ENCODE measurements at places on chromosomes 4 and X.

DNA sequence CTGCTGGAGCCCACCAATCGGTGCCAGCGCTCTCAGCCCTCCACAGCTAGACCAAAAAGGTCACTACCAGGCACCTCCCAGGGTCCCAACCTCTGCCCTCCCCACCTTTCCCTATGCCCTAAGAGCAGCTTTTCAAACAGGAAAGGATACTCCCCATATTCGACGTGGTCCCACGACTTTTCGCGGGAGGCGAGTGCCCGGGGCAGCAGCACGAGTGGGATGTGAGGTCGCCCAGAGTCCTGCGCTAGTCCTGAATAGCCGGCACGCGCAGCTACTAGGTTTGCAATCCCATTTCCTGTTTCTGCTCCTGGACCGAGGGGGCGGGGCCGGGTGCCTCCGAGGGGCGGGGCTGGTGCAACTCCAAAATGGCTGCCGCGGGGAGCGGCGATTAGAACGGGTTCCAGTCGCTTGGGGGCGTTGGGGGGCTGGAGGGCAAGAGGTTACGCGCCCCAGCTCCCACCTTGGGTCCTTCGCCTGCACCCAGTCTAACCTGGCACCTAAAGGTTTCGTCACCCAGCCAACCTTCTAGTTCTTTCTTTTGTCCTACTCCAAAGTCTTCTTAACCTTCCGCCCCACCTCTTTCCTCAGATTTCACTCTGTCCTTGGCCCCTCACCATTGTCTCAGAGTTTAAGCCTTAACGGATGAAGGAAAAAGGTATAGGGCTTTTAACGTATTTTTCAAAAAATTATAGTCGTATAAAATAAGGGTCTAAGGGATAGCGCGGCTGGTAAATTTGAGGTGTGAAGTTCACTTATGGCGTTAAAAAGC, 85.0 kb upstream of the TENT5D start:
- DNase-seq: no peak

DNA sequence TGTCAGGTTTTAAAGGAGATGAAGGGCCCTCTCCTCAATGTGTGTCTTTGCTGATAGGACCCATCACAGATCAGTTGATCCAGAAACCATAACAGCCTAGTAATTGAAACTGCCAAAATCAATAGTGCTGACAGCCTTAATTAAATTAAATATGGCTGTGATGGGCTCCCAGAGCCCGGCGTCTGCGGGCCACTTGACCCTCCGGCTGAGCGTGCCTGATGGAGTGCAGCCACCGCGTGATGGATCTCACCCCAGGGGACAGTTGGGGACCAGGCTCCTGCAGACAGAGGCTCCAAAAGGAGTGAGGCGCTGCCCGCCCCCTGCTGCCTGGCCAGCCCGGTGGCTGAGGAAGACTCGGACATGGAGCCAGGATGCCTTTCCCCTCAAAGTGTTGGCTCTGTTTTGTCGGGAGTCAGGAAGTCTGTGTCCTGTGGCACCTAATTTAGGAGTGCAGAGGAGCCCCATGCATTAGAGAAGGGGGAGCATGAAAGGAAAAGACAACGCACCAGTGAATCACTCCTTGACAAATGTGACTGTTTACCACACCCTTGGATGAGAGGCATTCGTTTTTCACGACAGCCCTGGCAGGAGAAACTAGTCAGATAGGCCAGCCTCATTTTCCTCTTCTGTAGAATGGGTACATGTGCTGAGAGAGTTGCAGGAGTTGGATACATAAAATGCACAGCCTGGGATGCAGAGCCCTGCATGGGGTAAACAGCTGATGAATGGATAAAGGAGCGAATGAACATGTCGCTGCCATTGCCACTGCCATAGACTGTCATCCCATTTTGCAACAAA, 40.9 kb upstream of the MSX1 start:
- no peak for DNase-seq

DNA sequence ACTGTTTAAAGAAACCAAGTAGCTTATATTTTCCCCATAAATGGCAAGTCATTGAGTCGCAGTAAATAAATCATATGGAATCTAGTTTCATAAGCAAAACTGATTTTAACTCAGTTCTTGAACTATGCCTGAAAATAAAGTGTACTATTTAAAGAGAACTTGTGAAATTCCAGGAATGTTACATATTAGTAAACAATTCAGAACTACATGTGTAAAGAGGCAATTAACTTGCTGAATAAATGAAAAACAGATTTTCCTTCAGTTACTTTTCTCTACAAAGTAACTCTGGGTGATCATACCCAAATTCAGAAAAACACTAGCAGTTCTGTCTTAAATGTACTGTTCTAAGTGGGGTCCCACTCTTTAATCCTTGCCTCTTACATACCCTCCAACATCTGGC, 236.1 kb upstream of the EDNRA start:
- DNase-seq: no peak

GRCh38 chr4:26261405-26261804, 59.4 kb upstream of the RBPJ start:
- no peak for DNase-seq

GRCh38 chr4:145909281-145909715, 29.3 kb downstream of the ZNF827 start:
- DNase-seq: no peak

GRCh38 chr4:6114181-6114580, 86.2 kb downstream of the JAKMIP1 start:
- DNase-seq: no peak

DNA sequence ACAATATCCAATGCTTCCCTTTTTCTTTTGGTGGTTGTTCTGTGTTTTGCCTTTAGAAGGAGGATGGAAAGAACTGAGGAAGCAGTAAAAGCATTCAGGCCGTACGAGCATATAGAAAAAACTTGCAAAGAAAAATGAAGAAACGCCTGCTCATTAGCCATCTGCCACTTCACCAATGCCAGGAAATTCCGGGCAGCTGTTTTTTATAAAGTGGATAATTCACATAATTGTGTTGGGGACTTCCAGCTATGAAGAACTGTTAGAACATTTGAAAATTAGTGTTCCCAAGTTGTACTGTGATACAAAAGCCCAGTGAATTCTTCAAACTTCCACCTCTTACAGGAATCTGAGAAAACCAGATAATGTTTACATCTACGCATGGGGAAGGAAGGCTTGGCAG, 11.7 kb downstream of the RELL1 start:
- no peak for DNase-seq

- no peak for DNase-seq
Measured at GRCh38 chr4:174005422-174005821, 278.0 kb downstream of the FBXO8 start.

DNA sequence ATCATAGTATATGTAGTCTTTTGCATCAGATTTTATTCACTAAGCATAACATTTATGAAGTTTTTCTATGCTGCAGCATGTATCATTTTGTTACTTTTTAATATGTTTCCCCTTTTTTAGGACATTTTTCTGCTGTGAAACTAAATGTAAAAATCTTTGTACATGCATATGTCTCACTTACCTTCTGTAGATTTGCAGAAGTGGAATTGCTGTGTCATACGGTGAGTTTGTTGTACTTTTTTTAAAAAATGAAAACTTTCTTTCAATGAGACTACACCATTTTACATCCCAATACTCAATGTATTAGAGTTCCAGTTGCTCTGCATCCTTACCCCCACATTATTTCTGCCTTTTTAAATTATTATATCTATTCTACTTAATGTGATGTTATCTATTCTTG, 868.9 kb downstream of the PDHA2 start:
- no peak for DNase-seq

DNA sequence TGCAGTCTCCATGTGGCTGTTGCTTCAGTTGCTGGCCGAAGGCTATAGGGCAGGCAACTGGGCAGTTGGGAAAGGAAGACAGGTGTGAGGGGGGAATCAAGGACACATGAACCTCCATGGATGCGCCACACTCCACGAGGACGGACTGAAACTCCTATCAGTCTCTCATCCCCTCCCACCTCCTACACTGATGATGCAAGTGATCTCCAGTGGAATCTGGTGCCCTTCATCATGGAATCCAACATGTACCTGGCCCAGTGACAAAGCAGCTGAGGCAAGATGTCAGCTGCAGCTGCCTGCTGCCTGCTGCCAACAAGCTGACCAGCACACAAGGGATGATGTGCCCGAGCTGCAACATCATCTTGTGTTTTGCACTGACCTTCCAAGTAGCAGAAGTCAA, 26.0 kb upstream of the MGST2 start:
- no peak for DNase-seq

- no peak for DNase-seq
Measured at GRCh38 chrX:13000301-13000811, 25.4 kb downstream of the TMSB4X start.

GRCh38 chrX:118745570-118745969, 18.2 kb downstream of the IL13RA1 start:
- peak; percentile 42 for DNase-seq

GRCh38 chr4:69731847-69732246, 28.6 kb downstream of the SULT1B1 start:
- DNase-seq: no peak

- DNase-seq: peak; percentile 11
Measured at GRCh38 chr4:33302321-33302720, 2582.2 kb downstream of the PCDH7 start.

- DNase-seq: peak; percentile 17
Measured at GRCh38 chr4:106316773-106317409, 541 bp downstream of the AIMP1 start.

- peak; percentile 40 for DNase-seq
Measured at GRCh38 chr4:187019896-187020295, 296.2 kb upstream of the FAT1 start.

DNA sequence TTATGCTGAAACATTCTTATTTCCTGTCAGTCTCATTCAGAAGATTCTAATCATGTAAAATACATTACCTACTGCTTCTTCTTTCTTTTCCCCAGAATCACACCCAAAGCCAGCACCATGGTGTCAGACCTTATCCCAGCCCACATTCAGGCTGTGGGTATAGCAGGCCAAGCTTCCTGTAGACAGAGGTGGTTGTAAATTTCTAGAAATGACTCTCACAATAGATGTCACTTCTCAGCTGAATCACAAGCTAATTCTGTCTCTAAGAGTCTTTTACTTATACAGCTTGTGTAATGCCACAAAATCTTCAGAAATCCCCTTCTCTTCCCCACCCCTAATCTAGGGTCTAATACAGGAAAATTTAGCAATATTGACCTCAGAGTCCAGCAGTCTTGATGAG, 239.6 kb downstream of the PARM1 start:
- DNase-seq: no peak
